Left hindlimb (tissue), 1 donor: ENCODE measurements at places on chromosomes 4 and X.

DNA sequence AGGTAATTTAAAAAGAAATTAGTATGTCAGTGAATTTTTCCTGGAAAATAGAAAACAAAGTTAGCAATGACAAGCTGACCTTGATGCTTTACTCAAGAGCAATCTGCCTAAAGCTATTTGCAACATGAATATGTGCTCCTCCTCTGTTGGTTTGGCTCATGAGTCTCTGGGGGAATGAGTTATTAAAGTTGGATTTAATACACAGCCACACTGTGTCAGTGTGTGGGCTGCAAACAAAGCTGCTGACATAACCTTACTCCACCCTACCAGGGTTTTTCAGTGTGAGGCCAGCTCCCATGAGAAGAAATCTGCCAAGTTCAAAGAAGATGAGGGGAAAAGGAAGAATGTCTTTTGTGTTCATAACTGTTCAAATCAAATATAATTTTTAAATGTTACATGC is 280.5 kb downstream of the TLL1 start:
- no peak for DNase-seq

GRCh38 chr4:159227984-159228383 is 125.1 kb downstream of the RAPGEF2 start:
- peak; percentile 76 for DNase-seq

- DNase-seq, result no peak
These were observed 86.0 kb upstream of the WWC2 start for GRCh38 chr4:183012879-183013729.

DNA sequence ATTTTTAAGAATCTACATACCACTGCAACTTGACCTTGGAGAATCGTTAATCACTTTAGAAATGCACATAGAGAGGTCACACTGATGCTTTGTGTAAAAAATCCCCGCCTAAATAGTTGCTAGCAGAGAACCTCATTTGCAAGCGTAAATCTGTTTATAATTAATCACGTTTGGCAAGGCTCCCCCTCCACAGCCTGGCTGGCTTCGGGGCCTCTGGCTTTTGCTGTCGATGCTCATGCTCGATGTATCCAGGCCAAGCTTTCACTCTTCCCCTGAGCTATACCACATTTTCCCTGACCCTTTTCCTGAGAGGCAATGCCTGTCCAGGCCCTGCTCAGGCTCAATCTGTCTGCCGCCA is 23.4 kb downstream of the CYTL1 start:
- DNase-seq, result no peak

DNA sequence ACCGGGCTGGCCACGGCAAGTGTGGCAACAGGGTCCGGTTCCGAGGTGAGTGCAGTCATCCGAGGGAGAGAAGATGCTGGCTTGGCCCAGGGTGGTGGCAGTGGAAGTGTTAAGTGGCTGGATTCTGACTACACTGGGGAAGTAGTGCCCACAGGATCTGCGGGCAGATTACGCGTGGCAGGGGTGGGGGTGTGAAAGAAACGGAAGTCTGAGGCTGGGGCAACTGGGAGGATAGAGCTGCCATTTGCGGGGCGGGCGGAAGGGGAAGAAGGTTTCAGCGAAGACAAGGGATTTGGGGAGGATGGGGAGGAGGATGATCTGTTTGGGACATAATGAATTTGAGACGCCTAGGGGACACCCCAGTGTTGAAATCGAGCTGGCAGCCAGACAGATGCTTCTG is 5.3 kb downstream of the RS1 start:
- no peak for DNase-seq

- DNase-seq, result no peak
These were observed 66.9 kb downstream of the TAB3 start for GRCh38 chrX:30822068-30822681.

GRCh38 chr4:116849620-116850019 is 235.8 kb downstream of the TRAM1L1 start:
- no peak for DNase-seq

DNA sequence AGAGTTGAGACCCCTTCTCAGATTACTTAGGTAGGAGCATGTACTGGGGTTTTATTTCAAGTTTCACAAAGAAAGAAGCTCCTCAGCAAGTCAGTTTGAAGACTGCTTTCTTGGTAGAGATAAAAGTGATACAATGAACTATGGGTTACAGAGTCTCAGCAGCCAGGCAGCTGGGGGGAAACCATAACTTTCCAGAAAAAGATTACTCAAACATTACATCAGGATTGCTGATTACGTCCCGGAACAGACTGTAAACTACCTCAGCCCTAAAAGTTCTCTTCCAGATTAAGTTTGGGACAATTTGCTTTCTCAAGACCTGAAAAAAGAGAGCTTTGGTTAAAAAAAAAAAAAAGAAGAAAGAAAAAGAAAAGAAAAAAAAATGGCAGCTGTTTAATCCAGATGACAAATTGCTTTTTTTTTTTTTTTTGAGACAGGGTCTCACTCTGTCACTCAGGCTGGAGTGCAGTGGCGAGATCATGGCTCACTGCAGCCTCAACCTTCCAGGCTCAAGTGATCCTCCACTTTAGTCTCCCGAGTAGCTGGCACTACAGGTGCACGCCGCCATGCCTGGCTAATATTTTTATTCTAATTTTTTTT is 16.6 kb downstream of the SAT1 start:
- DNase-seq, result no peak

GRCh38 chr4:82043081-82043808 is 330.5 kb downstream of the HNRNPD start:
- no peak for DNase-seq

- no peak for DNase-seq
These were observed 54.4 kb downstream of the PALLD start for GRCh38 chr4:168551211-168551610.

GRCh38 chr4:23762551-23762950 is 127.3 kb downstream of the PPARGC1A start:
- DNase-seq, result no peak

- DNase-seq, result no peak
These were observed 37.5 kb upstream of the STK26 start for GRCh38 chrX:131985526-131986049.

DNA sequence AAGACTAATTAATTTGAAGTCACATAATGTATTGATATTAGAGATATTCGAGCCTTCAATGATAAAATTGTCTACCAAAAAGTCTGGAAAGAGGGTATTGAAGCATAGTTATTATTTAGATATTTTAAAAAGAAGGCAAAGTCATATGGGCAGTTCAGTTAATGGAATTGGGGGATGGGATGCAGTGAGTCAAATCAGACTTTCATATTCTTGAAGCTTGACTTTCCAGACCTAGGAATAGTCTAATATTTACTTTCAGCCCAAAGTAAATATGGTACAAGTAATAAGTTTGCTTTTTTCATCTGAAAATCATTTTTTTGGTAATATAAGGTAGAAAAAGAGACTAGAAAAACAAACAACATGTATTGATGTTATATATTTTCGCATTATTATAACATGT is 2017.8 kb downstream of the C4orf33 start:
- DNase-seq, result no peak

DNA sequence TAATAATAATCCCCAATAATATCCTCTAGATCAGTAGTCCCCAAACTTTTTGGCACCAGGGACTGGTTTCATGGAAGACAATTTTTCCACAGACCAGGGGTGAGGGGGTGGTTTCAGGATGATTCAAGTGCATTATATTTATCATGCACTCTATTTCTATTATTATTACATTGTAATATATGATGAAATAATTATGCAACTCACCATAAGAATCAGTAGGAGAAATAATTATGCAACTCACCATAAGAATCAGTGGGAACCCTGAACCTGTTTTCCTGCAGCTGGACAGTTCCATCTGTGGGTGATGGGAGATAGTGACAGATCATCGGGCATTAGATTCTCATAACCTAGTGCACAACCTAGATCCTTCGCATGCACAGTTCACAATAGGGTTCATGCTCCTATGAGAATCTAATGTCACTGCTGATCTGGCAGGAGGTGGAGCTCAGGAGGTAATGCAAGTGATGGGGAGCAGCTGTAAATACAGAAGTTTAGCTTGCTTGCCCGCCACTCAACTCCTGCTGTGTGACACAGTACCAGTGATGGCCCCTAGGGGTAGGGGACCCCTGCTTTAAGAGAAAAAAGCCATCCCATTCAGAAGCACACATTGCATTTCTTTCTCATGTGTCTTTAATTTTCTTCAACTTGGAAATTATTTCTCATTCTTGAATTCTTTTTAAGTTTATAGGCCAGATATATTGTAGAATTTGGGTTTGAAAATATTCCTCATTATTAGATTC is 16.0 kb upstream of the SH3RF1 start:
- no peak for DNase-seq
